ENCODE measurements at places on chromosomes 5 and 9.

DNA sequence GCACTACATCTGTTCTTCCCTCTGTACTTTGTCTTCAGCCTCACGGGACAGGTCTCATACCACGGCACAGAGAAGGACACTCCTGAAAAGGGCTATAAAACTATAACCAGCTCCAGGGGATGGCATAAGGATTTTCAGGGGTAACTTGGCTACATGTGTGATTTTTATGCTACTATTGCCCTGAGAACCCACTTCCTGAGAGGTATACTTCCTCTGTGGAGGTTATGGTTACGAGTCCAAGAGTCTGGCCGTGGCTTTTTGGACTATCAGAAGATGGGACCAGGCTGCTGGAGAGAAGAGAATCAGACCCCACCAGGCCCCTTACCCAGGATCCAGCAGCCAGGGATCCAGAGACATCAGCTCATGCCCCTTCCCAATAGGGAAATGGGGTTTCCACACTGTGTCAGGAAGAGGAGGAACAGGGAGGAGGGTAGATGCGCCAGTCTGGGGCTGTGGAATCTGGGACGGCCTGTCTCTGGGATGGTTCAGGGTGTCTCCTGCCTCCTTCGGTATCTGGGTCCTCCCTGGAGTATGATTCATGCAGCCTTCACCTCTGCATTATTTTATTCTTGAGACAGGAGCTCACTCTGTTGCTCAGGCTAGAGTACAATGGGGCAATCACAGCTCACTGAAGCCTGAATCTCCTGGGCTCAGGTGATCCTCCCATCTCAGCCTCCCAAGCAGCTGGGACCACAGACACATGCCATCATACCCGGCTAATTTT, 29.7 kb downstream of the WHRN start:
- no peak for DNase-seq

GRCh38 chr5:78594021-78594420, 54.6 kb downstream of the LHFPL2 start:
- DNase-seq = no peak

DNA sequence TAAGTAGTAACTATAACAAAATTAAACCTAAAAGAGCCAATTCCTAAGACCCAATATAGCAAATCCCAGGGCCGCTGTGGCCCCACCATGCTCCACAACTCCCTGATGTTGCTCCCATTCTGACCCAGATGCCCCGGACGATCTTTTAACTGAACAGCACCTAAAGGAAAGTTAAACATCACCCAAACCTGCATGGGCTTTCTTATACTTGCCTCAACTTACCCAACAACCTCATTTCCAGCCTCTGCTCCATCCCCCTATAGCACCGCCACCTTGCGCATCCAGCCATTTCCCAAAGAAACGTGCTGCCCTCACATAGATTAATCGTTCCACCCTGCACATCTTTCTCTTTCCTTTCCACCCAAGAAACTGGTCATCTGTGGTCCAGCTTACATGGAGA, 54.6 kb downstream of the ZNF354C start:
- DNase-seq = no peak

DNA sequence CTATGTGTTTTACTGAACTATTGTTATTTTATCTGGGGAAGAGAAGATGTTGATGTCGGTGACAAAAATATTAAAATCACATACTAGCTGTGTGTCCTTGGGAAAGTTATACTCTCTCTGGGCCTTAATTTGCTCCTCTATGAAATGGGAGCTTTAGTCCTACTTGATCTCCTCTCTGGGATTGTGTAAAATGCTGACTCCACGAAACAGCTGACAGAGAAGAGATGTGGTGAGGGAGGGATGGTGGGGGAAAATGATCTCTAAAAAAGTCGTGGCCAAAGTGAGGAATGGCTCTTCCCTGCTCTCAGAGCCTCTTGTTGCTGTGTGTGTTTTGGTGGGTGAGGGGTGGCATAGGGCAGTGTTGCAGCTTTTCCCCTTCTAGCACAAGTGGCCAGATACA, 173.7 kb downstream of the MELK start:
- no peak for DNase-seq

- DNase-seq = no peak
These were observed 11.6 kb upstream of the CEP120 start for GRCh38 chr5:123434796-123435195.

DNA sequence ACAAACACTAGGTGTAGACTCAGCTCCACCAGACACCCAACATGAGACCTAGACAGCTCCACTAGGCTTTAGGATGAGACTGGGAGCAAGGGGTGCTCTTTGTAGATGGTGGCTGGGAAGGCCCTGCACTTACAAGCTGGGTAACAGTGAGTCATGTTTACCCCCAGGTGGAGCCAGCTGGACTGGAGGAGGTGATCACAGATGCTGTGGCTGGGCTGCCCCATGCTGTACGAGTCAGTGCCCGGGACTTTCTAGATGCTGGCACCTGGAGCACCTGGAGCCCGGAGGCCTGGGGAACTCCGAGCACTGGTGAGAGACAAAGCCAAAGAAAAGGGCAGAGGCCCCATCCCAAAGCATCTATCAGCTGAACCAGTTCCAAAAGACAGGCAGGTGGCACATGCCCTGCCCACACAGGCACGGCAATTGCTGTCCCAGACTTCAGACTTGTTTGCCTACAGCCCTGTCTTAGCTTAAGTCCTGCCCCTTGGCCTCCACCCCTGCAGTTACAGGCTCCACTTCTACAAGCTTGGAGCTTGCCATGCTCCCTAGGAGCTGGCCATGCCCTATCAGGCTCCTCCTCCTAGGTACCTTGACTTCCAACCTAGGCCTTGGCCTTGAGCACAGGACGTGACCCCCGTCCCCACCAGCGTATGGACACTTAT, 2.7 kb downstream of the CCL27 start:
- no peak for DNase-seq

- no peak for DNase-seq
These were observed 116.1 kb downstream of the KDM4C start for GRCh38 chr9:6873857-6874256.

DNA sequence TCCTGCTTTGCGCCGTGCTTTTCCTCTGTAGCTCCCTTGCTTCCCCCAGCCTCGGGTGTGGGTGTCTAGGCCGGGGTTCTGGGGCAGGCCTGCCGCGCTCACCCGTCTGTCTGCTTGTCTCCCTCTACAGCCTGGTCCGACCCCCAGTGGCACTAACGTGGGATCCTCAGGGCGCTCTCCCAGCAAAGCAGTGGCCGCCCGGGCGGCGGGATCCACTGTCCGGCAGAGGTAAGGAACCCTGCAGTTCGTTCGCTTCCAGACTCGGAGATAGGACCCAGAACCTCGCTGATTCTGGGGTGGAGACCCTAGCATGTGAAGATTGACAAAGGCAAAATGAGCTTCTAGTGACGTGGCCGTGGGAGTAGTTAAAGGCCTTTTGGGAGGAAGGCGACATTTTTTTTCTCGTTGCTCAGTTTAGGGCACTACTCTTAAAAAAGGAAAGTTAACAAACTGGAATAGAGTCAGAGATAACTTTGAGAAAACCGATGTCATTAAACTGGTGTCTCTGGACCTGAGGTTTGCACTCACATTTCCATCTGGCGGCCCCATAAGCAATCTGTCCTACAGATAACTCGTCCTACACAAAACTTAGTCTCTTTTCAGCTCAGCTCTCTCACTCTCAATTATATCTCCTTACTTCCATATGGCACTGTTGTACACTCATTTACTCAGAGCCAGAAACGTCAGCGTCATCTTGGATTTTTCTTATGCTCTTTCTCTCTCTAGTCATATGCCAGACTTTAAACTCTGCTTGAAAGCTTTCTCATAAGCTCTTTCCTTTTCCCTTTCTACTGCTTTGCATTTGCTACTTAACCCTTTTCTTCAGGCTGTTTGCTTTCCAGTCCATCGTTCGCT, 561 bp downstream of the SEC61B start:
- no peak for DNase-seq

- no peak for DNase-seq
These were observed 306.1 kb downstream of the GLIS3 start for GRCh38 chr9:3993773-3994172.

DNA sequence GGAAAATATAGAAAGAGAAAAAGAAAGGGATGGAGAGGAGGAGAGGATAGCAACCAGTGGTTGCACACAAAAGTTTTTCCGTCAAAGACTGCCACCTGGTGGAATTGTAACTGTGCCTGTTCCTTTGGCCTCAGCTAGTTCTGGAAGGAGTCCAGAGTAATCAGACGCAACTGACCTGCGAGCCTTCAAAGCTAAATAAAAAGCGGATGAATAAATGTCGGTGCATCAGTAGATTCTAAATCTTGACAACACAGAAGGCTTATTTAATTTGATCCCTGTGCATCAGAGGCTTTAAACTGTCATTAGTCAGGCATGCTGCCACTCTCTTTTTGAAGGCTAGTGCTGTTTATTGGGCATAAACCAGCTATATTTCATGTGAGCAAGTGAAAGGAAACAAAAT, 132.9 kb upstream of the ACO1 start:
- DNase-seq = no peak

DNA sequence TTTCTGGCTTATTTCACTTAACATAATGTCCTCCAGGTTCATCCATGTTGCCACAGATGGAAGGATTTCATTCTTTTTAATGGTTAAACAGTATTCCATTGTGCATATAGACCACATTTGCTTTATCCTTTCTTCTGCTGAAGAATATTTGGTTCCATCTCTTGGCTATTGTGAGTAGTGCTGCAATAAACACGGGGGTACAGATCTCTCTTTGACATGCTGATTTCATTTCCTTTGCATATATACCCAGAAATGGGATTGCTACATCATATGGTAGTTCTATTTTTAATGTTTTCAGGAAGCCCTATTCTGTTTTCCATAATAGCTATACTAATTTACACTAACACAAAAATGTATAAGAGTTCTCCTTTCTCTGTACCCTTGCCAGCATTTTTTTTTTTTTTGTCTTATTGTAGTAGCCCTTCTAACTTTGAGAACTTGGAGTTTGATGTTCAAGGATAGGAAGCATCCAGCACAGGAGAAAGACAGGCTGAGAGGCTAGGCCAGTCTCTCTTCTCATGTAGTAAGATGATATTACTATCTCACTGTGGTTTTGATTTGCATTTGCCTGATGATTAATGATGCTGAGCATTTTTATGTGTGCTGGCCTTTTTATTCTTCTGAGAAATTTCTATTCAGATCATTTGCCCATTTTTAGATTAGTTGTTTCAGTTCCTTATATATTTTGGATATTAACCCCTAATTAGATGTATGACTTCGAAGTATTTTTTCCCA, 592.2 kb upstream of the ZNF608 start:
- no peak for DNase-seq

DNA sequence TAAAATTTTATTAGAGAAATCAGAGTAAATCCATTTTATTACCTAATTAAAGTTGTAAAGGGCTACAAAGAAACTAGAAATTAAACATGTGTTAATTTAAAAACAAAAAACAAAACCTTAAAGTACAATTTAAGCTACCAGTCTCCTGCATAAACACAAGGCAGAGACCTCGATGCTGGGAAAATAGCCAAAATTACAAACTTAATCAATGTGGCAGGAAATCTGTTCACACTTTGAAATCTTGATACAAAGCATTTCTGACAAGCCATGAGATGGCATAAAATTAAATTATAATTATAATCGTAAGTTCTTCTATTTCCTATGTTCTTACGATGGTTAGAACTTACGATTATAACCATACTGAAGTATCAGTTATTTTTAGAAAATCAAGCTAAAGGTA, 158.0 kb upstream of the FREM1 start:
- DNase-seq = no peak

- DNase-seq = no peak
These were observed 239.6 kb downstream of the KDM4C start for GRCh38 chr9:6997330-6997729.
